ENCODE measurements at places on chromosomes 2 and 18. TPM values are rescaled to one million over a fixed set of nuclear protein-coding genes. Genes with fewer than 3 reads are reported as not detected.
A peak's percentile ranks its signal among the peaks of the same experiment; 100 is the strongest.

CACNB4 gene
- 0.40 TPM for total RNA-seq

DNA sequence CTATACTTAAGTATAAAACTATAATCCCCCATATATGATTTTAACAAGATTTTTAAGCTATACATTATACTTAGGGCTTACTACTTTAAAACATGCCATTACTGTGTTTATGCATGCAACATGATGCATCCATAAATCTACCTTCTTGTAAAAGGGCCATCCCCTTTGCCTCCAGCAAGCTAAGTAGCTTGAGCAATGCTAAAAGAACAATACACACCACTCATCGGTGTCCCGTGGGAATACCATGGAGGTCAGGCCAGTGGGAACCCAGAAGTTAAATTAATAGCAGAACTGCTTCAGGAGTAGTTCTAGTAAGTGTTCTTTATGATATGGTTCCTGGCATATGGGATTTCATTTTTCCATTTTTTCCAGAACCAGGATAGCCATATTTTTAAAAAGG, 37.8 kb downstream of the SH3RF3 start:
- no peak overlapping the region for H3K27ac ChIP-seq
- no peaks in the 10 kb centered on the region for H3K4me1 ChIP-seq
- no peaks in the 10 kb centered on the region for H3K36me3 ChIP-seq
- peaks cover 12% of the 10 kb centered on the region for H3K27me3 ChIP-seq

- H3K4me3 ChIP-seq = peak within 1 kb of the TSS; percentile 95
- peaks cover 11% of the 10 kb centered on the region for H3K36me3 ChIP-seq
- peaks cover 32% of the 10 kb centered on the region for H3K4me1 ChIP-seq
- H3K27me3 ChIP-seq = peaks cover 18% of the 10 kb centered on the region
Measured at GRCh38 chr2:19989667-19990415, at the start of gene WDR35. TSS of gene WDR35 (minus strand) at chr2:19990105. CDS start at chr2:19990015, 90 bp downstream.

ERBB4 gene
- not detected for total RNA-seq

DNA sequence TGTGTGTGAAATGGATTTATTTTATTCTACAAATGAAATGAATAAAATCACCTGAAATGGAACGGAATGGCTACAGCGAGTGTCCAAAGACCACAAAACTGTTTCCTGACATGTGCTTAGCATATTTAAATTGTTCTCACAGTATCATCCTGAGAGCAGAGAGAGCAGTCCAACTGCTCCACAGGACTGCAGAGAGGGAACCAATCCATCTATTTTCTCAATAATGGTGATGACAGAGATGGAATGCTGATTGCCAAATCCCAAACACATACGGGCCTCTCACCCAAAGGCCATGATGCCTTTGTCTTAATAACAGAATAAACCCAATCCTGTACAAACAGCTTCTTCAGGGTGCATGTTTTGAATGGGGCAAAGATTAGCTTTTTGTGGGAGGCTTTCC, 41.1 kb downstream of the STAT1 start:
- H3K4me3 ChIP-seq = no peak overlapping the region
- no peak for DNase-seq
- peaks cover 62% of the 10 kb centered on the region for H3K36me3 ChIP-seq
- no peak overlapping the region for H3K27ac ChIP-seq
- no peaks in the 10 kb centered on the region for H3K27me3 ChIP-seq

GRCh38 chr2:221289389-221289788, 282.7 kb downstream of the EPHA4 start:
- no peaks in the 10 kb centered on the region for H3K4me1 ChIP-seq
- H3K36me3 ChIP-seq = no peaks in the 10 kb centered on the region
- no peak overlapping the region for H3K27ac ChIP-seq
- H3K27me3 ChIP-seq = peaks cover 10% of the 10 kb centered on the region
- no peak overlapping the region for H3K4me3 ChIP-seq

GRCh38 chr2:196827356-196827755, 18.2 kb upstream of the C2orf66 start:
- no peak overlapping the region for H3K4me3 ChIP-seq
- no peak overlapping the region for H3K27ac ChIP-seq
- no peak for DNase-seq

DNA sequence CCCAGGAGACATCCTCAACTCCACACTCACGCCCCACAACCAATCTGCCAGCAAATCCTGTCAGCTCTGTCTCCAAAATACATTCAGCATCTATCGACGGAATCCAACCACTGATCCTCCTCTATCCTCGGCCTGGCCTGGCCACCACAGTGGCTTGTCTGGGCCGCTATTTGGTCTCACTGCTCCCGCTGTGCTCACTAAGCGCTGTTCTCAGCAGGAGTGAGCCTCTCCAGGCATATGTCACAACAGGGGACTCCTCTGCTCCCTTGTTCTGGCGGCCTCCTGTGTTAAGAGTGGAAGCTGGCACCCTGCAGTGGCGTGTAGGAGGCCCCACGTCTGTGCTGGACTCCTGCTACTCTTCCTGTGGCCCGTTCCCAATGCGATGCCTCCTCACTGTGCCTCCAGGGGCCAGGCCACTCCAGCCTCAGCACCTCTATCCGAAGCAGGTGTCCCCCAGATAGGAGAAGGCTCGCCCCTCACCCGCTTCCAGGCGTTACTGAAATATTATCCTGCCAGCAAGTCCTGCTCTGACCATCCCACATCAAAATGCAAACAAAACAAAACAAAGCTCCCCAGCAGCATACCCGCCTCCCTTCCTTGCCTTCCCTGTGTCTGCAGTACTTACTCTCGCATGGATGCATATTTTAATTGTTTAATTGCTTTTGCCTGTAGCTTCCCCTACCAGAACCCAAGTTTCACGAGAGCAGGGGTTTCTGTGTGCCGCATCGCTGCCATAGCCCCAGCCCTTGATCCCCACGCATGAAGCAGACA, 39.9 kb downstream of the CENPO start:
- H3K36me3 ChIP-seq = no peaks in the 10 kb centered on the region
- H3K27ac ChIP-seq = no peak overlapping the region
- DNase-seq = peak; percentile 25
- H3K27me3 ChIP-seq = no peaks in the 10 kb centered on the region
- H3K4me1 ChIP-seq = no peaks in the 10 kb centered on the region

- peak within 1 kb of the TSS; percentile 99 for H3K27ac ChIP-seq
- no peaks in the 10 kb centered on the region for H3K27me3 ChIP-seq
- no peaks in the 10 kb centered on the region for H3K36me3 ChIP-seq
- peaks cover 47% of the 10 kb centered on the region for H3K4me1 ChIP-seq
- peak within 1 kb of the TSS; percentile 92 for H3K4me3 ChIP-seq
- DNase-seq = peak; percentile 95
Measured at GRCh38 chr2:240560084-240560479, at the start of gene DUSP28. TSS of gene DUSP28 (plus strand) at chr2:240560357. CDS start at chr2:240560685, 328 bp downstream.

POTEF gene
- total RNA-seq = not detected

GRCh38 chr18:69097349-69097748, 299.5 kb downstream of the CCDC102B start:
- no peaks in the 10 kb centered on the region for H3K27me3 ChIP-seq
- H3K4me3 ChIP-seq = no peak overlapping the region
- no peaks in the 10 kb centered on the region for H3K4me1 ChIP-seq
- no peak for DNase-seq
- no peaks in the 10 kb centered on the region for H3K36me3 ChIP-seq

- peaks cover 27% of the 10 kb centered on the region for H3K36me3 ChIP-seq
- peaks cover 63% of the 10 kb centered on the region for H3K4me1 ChIP-seq
- DNase-seq = no peak
- peak overlapping the region; percentile 97 for H3K4me3 ChIP-seq
Measured at GRCh38 chr2:230328155-230328458, 1.1 kb downstream of the SP140L start.

FBXO48 gene
- 2.5 TPM for total RNA-seq

STEAP3 gene
- total RNA-seq = 2.3 TPM

DNA sequence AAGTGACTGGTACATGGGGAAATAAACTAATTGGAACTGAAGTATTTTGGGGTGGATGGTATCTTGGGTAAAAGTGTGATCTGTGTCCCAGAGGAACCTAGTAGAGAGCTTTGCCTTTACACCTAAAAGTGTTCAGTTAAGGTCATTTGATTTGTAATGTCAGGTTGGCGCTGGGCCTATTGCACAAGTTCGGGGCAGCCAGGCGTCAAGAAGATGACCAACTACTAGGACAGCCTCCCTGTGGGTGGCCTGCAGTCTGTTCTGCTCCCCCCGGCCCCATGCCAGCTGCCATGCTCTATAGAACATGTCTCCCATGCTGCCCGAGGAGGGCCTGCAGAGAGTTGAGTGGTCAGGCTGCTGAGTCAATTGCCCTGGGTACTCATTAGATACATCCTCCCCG, 10.1 kb downstream of the RRM2 start:
- no peaks in the 10 kb centered on the region for H3K27me3 ChIP-seq
- DNase-seq = no peak
- H3K36me3 ChIP-seq = peaks cover 21% of the 10 kb centered on the region
- H3K4me1 ChIP-seq = peaks cover 16% of the 10 kb centered on the region
- H3K4me3 ChIP-seq = no peak overlapping the region
- peak overlapping the region; percentile 59 for H3K27ac ChIP-seq

GRCh38 chr2:227322530-227323205, 2.4 kb upstream of the MFF start:
- peak overlapping the region; percentile 32 for H3K27ac ChIP-seq
- DNase-seq = no peak
- peak overlapping the region; percentile 60 for H3K4me3 ChIP-seq
- no peaks in the 10 kb centered on the region for H3K27me3 ChIP-seq

GRCh38 chr2:227607941-227608340, 6.7 kb downstream of the SCYGR3 start:
- H3K36me3 ChIP-seq = no peaks in the 10 kb centered on the region
- H3K4me3 ChIP-seq = no peak overlapping the region
- DNase-seq = no peak
- H3K27ac ChIP-seq = no peak overlapping the region

- peaks cover 12% of the 10 kb centered on the region for H3K4me1 ChIP-seq
- H3K27ac ChIP-seq = peak overlapping the region; percentile 8
- no peaks in the 10 kb centered on the region for H3K27me3 ChIP-seq
- no peak overlapping the region for H3K4me3 ChIP-seq
- no peak for DNase-seq
- peaks cover 3% of the 10 kb centered on the region for H3K36me3 ChIP-seq
Measured at GRCh38 chr2:195514365-195514764, 142.7 kb upstream of the SLC39A10 start.

GRCh38 chr18:24799720-24800119, 339.3 kb downstream of the HRH4 start:
- peaks cover 5% of the 10 kb centered on the region for H3K27me3 ChIP-seq
- no peaks in the 10 kb centered on the region for H3K4me1 ChIP-seq
- DNase-seq = no peak
- no peak overlapping the region for H3K4me3 ChIP-seq

TLX2 gene
- total RNA-seq = 0.95 TPM

RAB27B gene
- total RNA-seq = 1.5 TPM

DNA sequence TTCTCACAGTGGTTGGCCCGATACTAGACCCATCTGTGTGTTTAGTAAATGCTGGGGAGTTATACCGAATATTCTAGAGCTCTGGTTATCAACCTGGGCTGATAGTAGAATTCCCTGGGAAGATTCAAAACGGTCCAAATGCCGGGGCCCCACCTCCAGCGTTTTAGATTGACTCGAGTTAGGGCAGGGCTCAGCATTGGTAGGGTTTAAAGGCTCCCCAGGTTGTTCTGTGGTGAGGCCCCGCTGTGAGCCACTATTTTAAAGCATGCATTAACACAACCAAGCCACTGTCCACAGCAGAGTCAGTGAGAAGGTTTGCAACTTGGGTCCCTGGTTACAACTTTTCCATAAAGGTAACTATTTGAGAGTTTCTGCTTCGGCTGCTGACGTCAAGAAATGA, 73.6 kb downstream of the DYSF start:
- no peaks in the 10 kb centered on the region for H3K4me1 ChIP-seq
- peaks cover 36% of the 10 kb centered on the region for H3K27me3 ChIP-seq
- DNase-seq = no peak
